ENCODE measurements at places on chromosomes 1 and 21.

DNA sequence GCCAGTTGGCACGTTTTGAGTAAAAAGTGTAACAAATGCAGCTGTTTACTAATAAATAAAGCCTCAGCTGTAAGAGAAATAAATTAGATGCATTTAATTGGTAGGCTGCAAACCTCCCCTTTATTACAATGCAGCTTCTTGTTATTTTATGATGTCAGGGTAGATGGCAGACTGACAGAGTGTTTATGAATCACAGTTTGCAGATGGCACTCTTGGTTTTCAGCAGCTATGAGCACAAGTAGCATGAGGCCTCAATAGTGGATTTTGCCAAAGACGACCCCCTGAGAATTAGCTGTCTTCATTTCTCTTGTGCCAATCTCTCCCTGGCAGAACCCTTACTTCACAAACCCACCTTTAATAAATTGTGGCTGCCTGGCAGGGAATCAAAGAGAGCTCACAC, 161.2 kb upstream of the C1orf87 start:
- DNase-seq, result no peak

DNA sequence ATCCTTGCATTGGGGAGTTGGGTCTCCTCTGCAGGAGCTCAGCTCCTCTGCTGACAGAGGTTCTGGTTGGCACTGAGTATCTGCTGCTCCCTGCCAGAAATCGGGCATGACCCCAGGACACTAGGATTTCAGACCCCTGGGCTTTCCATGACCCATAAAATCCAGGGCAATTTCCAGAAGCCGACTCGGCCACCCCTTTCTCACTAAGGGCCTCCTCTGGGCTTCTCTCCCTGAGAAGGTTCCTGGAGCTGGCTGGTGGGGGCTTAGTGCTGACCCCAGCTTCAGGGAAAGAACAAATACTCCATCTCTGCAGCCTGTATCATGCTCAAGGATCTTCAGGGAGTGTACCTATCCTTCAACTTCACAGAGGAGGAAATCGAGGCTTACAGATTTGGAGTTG, 603.4 kb downstream of the PTPRU start:
- DNase-seq, result no peak

- DNase-seq, result no peak
These were observed 55.6 kb upstream of the MYOCOS start for GRCh38 chr1:171566467-171566866.

DNA sequence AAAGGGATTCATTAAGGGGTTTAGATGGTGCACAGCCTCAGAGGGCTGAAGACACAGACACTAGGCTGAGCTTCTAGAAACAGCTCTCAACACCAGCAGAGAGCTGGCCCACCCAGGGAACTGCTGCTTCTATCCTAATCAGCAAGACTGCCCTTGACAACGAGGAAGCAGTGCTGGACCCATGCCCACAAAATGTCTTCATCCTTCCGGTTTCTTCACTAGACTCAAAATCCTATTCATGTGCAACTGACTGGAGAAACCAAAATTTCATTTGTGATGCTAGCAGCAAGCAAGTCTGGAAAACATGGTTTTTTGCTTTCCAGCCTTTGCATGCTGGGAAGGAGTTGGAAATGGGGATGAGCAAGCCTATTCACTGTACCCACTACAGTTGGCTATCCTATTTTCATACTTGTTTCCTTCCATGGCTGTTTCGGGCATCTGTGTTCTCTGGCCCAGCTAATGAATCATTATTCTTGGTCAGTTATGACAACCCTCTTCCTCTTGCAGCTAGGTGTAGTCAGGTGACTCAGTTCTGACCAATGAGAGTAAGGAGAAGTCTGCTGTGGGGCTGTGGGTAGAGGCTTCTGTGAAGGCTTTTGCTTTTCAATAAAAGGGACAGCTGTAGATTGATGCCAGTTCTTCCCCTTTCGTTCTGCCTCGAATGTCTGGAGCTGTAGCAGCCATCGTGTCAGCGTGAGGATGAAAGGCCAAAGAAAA, 14.6 kb upstream of the TMEM61 start:
- DNase-seq, result peak; percentile 58

DNA sequence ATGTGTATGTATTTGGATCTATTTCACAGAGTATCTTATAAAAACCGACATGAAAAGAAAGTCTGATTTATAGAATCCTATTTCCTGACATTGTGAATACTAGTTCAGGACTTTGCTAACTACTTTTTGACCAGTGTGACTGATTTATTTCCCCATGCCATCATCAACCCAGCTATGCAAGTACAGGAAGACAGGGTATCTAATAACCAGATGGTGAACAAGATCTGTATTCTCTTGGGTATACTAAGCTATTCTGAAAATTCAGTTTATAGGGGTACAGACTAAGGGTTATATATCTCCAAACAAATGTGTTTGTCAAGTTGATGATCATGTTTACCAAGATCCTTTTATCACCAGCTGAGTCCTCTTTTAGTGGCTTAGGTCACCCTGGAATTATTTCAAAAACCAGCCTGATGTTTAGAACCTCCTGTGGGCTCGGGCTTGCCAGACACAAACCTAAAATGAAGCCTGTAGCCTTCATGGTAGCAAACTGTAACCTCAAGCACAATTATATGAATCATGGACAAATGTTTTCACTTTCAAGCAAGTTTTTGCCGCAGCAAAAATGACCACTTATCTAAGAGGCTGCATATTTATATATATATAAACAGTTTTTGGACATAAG, 185.1 kb downstream of the FGGY start:
- no peak for DNase-seq

DNA sequence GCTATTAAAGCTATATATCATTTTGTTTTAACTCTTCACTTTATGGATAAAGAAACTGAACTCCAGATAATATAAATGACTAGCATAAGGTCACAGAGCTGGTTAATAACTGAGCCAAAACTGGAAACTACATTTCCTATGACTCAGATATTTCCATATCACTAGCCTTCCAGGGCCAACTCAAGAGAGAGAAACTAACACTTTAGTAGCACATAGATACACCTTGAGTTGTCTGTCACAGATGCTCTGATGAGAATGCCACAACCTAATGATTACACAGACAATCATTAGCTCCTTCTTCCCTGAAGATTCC, 40.7 kb downstream of the NME7 start:
- DNase-seq, result no peak

- DNase-seq, result no peak
These were observed 92.0 kb downstream of the TIAM1 start for GRCh38 chr21:31252091-31252490.

DNA sequence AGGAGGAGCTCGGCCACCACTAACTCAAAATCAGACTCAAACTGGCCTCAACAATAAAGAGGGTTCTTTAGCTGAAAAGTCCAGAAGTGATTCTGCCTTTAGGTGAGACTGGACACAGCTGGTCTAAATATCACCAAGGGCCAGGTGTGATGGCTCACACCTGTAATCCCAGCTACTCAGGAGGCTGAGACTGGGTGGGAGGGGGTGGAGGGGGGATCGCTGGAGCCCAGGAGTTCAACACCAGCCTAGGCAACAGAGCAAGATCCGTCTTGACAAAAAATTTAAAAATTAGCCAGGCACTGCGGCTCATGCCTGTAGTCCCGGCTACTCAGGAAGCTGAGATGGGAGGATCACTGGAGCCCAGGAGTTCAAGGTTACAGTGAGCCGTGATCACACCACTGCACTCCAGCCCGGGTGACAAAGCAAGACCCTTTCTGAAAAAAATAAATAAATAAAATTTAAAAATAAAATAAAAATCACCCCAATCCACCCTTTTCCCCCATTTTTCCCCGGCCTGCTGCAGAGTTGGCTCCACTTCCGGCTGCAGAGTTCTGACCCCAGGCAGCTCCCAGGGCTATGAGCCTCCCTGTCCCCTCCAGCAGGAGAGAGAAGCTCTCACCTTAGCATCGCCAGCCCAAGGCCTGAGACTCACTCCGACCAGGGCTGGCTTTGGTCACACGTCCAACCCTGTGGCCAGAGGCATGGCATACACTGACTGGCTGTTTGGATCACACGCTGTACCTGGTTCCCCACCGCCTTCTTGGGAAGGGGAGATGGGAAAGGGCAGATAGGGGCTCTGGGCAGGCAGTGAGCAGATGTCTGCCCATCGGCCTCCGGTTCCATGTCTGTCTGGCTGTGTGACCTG, 87.3 kb upstream of the IFFO2 start:
- DNase-seq, result no peak

GRCh38 chr1:227372726-227373130, 54.4 kb upstream of the CDC42BPA start:
- no peak for DNase-seq

Measured in CD4-positive, alpha-beta T cell treated with Interleukin-1 beta for 1 hour (primary cell).